ENCODE measurements at places on chromosomes 5 and 9. TPM values are rescaled to one million over a fixed set of nuclear protein-coding genes. Genes with fewer than 3 reads are reported as not detected.

DNA sequence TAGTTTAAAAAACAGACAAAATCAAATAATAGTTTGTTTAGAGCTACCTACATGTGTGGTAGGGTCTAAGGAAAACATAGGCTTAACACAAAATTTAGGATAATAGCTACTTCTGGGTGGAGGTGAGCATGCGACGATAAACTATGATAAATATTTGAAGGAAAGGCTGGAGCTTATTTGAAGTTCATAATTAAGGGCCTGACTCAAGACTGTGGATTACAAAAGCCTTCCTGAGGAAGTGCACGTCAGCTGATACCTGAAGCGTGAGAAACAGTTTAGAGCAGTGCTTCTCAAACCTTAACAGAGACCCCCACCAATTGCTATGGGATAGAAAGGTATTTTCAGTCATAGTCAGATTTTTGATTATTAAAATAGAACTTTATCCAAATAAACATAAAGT lies 20.4 kb upstream of the UBLCP1 start:
- DNase-seq: no peak

DNA sequence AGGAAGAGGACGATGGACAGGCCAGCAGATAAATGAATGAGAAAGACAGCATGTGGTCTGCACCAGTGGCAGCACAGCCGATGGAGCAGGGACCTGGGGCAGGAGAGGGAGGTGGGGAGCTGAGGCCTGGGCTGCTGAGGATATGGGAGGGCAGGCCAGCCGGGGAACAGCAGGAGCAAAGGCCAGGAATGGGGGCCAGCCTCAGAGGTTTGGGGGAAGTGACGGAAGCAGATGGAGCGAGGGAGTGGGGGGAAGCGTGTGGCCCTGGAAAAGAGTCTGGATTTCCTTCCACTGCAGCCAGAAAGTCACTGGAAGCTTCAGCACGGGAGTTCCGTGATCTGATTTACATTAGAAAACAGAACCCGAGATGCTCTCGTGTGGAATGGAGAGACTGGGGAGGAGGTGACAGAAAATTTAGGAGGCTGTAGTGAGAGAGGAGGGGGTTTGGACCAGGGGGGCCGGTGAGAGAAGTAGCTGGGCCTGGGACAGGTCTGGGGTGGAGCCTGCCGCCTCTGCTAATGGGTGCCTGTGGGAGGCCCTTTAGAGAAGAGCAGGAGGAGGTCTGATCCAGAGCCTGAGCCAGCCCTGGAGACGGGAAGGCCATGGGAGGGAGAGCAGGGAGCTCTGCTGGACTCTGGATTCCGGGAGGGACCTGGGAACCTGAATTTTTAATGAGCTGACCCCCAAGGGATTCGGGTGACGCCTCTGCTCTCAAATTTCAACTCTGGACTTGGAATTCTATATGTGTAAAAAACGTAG lies 65.4 kb downstream of the TSPAN17 start:
- DNase-seq: no peak

DNA sequence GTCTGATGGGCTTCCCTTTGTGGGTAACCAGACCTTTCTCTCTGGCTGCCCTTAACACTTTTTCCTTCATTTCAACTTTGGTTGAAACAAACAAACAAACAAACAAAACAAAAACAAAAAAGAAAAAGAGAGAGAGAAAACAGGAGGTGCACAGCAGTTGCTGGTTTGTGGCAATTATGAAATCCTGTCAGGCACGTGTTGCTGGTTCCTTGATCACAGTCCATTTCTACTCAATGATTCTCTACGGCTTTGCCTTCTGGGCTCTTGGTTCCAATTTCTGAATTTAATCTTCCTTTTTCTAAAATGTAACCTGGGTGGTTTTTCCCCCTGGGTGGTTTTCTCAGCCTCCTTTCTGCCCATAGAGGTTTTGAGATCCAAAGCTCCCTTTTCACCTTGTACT lies 17.8 kb upstream of the PANK3 start:
- no peak for DNase-seq

Gene ANGPTL2
- 24.6 TPM for total RNA-seq

Gene HTR4
- not detected for total RNA-seq

All from esophagus squamous epithelium (tissue), 5 donors.